HFFc6 (cell line): ENCODE measurements at places on chromosomes 6 and 20. TPM values are rescaled to one million over a fixed set of nuclear protein-coding genes. Genes with fewer than 3 reads are reported as not detected.

DNA sequence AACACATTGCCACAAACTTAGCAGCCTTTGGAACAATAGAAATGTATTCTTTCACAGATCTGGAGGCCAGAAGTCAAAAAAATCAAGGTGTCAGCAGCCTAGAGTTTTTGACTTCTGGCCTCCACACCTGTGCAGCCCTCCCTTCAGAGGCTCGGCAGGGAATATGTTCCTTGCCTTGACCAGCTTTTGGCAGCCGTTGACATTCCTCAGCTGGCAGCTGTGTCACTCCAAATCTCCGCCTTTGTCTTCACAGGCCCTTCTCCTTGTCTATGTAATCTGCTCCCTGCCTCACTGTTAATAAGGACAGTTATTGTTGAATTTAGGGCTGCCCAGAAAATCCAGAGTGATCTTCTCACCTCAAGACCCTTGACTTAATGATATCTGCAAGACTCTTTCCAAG is 17.2 kb upstream of the AHI1 start:
- DNase-seq = no peak

VGLL2 gene
- total RNA-seq = not detected in 3 replicates

DNA sequence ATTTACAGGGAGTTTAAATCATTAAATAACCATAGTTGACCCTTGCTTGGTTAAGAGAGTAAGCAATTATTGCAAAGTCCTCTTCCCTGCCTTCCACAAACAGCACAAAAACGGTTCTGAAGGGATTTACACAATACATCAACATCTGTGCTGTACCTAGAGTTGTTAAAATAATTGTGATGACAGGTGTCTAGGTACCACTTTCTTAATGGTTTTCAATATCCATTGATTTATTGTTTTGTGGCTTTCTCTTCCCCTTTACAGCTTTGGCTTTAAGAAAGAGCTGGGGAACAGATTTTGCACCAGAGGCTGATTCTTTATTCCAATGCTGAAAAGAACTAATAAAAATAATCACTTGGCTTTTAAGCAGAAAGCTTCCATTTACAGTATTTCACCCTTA is 598 bp upstream of the SOX4 start:
- DNase-seq = no peak

GRCh38 chr20:49713753-49714712 is at the start of gene B4GALT5:
Gene B4GALT5 (minus strand): TSS chr20:49713878. CDS start chr20:49713690, 188 bp downstream.
- peak; percentile 31 for DNase-seq

C6orf15 gene
- not detected in 2 replicates for total RNA-seq

DNA sequence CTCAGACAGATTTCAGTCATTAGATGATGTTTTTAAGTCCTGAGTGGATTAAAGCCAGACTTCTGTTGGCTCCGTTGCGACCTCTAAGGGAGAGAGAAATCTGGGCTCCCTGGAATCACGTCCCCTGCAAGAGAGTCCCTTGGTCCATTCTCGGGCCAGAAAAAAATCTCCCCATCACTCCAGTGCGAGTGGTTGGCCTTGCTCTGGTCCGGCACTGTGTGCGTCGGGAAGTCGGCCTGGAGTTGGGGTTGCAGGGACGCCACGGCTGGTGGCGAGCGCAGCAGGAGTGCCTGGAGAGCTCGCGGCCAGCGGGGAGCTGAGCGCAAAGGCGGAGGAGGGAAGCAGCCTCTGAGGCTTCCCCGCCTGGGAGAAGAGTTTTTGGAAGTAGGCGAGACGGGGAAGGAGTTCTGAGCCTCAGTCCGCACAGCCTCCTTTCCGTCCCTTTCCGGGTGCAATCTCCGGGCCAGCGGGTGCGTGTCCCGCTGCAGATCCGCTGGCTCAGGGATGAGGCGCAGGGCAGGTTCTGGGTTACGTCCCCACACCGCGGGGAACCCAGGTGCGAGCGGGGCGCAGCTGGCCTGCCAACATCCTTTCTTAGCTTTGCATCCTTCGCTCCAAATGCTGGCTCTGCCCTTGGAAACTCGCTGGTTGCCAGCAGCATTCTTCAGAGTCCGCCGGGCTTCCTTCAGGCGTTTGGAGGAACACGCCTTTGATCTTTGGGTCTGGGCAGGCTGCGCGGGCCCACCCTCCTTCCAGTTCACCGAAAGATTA is 6.8 kb downstream of the TCF21 start:
- DNase-seq = no peak

DNA sequence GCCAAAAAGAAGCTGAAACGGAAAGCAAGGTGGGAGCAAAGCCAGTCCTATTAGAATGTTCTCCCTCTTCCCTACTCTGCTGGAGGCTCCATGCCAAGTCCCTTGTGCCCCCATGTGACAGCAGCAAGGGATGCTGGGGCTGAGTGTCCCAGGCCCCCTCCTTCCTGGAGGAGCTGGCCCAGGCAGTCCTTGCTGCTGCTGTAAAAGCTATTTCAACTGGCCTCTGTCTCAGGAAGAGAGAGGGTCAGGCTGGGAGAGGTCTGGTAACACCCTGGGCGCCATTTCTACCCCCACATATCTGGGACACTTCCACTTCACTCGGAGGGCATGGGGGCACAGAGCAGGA is 25.0 kb downstream of the TTBK1 start:
- no peak for DNase-seq

DNA sequence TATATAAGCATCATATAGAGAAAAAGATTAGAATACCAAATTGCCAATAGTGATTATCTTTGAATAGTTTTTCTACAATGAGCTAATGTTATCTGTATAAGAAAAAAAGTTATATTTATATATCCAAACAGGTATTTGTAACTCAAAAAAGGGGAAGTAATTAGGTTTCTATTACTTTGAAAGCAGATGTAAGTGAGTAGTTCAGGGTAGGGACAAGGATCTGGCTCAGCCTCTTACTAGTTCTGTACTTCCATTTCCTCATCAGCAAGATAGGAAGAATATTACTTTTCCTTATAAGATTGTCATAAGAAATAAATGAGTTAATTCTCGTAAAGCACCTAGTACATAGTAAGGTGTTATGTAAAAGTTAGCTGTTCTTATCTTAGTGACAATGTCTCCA is 32.2 kb downstream of the AHI1 start:
- DNase-seq = no peak

DNA sequence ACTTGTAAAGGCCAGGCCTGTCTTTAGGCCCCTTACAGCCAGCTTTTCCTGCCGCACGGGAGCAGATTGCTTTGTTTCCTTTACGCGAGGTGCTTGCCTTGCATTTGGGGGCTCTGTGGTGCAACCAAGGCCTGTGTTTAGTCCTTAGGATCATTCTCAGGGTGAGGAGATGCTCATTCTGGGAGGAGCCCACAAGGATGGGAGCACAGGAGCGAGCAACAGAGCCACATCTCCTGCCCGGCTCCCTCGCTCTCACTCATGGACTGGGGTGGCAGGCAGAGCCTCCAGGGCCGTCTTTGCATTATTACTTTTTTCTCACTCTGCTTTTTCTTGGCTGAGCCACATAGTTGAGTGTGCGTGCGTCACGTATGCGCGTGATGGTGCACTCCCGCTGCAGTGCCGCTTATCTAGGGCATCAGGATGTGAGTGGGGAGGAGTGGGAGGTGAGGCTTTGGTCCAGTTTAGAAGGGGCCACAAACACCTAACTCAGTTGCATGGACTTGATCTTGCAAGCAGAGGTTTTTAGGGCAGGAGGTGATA is 19.1 kb downstream of the DYNLRB1 start:
- DNase-seq = no peak

DNA sequence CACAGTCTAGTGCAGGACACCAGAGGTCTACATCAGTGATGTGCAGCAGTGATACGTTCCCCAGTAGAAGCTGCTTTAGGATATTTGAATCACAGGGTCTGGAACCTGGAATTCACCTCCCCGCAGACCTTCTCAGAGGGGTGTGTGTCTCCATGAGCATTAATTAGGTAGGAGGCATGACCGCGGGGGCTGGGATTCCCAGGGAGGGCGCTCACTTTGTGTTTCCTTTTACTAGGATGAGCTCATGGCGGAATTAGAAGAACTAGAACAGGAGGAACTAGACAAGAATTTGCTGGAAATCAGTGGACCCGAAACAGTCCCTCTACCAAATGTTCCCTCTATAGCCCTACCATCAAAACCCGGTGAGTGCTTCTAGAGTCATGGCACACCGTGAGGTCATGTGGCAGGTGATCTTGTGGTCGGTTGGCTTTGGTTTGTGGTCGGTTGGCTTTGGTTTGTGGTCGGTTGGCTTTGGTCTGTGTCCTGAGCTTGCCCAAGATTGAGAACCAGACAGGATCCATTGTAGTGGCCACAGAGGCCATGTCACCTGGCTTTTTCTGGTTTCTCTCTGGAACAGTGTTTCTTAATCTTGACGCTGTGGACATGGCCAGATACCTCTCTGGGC is 40.8 kb downstream of the CHMP4B start:
- no peak for DNase-seq

GRCh38 chr6:35780719-35781118 is at the start of gene CLPSL1:
Gene CLPSL1 (plus strand): TSS chr6:35781019. CDS start chr6:35781111, 92 bp downstream.
- no peak for DNase-seq
